Testis (tissue), 5 donors: ENCODE measurements at places on chromosomes 5 and 9. TPM values are rescaled to one million over a fixed set of nuclear protein-coding genes. Genes with fewer than 3 reads are reported as not detected.
A peak's percentile ranks its signal among the peaks of the same experiment; 100 is the strongest.

PCDHGA10 gene
- polyA plus RNA-seq = 1.2 TPM

PCDHGA5 gene
- 1.5 TPM for polyA plus RNA-seq

SLC36A2 gene
- polyA plus RNA-seq = 1.5 TPM

IL31RA gene
- polyA plus RNA-seq = 3.9 TPM

GRCh38 chr9:93824386-93825294 is 130.5 kb downstream of the BARX1 start:
- no peak for DNase-seq

GRCh38 chr9:129609486-129610212 is 11.3 kb downstream of the C9orf50 start:
- peak; percentile 59 for DNase-seq

GRCh38 chr5:22354956-22355355 is 498.2 kb downstream of the CDH12 start:
- DNase-seq = no peak

DNA sequence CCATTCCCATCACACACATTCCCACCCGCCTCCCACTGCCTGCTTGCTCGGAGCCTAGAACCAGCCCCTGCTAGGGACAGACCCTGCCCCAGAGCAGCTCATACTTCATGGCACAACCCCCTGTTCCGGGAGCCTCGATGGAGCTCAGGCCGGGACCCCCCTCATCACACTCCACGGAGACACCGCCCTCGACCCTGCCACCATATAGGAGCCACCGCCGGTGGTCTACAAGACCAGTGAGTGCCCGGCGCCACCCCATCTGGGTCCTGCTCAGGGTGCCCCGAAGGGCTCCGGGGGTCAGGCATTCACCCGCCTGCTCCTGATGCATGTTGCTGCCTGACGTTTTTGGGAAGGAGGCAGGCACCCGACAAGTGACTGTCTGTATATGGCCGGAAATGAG is 65.5 kb upstream of the RXRA start:
- DNase-seq = no peak
